ENCODE measurements at places on chromosomes 3 and 15.
A peak's percentile ranks its signal among the peaks of the same experiment; 100 is the strongest.

DNA sequence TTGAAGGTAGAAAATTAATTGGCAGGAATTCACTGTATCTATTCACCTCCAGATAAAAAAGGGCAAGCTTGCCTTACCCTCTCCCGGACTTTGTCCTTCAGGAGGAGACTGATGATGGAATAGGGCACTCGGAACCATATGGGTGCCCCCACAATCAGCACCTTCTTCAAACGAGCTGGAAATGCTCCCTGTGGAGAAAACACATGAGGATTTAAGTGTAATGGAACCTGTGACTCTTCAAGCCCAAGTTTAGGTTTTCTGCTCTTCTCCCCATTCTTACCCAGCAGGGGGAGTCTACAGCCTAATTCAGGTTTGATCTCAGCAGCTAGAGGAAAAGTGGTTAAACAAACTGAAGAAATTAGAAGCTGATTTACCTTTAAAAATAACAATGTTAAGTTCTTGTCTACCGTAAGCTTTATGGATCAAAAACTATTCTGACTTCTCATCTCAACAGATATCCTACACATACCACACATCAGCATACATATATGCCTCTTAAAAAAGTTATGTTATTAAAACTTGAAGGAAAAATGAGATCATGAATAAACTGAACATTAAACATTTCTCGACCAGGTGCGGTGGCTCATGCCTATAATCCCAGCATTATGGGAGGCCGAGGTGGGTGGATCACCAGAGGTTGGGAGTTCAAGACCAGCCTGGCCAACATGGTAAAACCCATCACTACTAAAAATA lies 57.5 kb upstream of the SIN3A start:
- H3K4me1 ChIP-seq, result no peaks in the 10 kb centered on the region
- DNase-seq, result peak; percentile 78
- H3K27ac ChIP-seq, result no peak overlapping the region
- H3K27me3 ChIP-seq, result no peaks in the 10 kb centered on the region
- H3K36me3 ChIP-seq, result peaks cover 20% of the 10 kb centered on the region

DNA sequence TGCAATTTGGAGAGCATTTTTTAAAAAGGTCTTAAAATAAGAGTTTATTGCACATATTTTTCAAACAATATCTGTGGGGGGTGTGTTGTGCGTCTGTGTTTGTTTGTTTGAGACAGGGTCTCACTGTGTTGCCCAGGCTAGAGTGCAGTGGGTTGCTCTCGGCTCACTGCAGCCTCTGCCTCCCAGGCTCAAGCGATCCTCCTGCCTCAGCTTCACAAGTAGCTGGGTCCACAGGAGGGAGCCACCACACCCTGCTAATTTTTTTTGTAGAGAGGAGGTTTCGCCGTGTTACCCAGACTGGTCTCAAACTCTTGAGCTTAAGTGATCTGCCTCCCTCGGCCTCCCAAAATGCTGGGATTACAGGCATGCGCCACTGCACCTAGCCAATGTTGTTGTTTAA lies 2.7 kb downstream of the MLF1 start:
- no peak overlapping the region for H3K4me3 ChIP-seq
- no peaks in the 10 kb centered on the region for H3K36me3 ChIP-seq
- peaks cover 29% of the 10 kb centered on the region for H3K27me3 ChIP-seq
- H3K27ac ChIP-seq, result no peak overlapping the region

GRCh38 chr3:43043793-43044192 lies 62.1 kb downstream of the POMGNT2 start:
- no peaks in the 10 kb centered on the region for H3K4me1 ChIP-seq
- no peak overlapping the region for H3K27ac ChIP-seq
- H3K4me3 ChIP-seq, result no peak overlapping the region
- no peaks in the 10 kb centered on the region for H3K27me3 ChIP-seq

- no peaks in the 10 kb centered on the region for H3K27me3 ChIP-seq
- no peak overlapping the region for H3K27ac ChIP-seq
- H3K4me1 ChIP-seq, result peaks cover 14% of the 10 kb centered on the region
- DNase-seq, result no peak
These were observed 43.2 kb upstream of the SKOR1 start for GRCh38 chr15:67781907-67782690.

- peaks cover 84% of the 10 kb centered on the region for H3K36me3 ChIP-seq
- peaks cover 6% of the 10 kb centered on the region for H3K4me1 ChIP-seq
- no peak for DNase-seq
- H3K27ac ChIP-seq, result no peak overlapping the region
These were observed 6.5 kb downstream of the PSMD2 start for GRCh38 chr3:184305577-184305976.

DNA sequence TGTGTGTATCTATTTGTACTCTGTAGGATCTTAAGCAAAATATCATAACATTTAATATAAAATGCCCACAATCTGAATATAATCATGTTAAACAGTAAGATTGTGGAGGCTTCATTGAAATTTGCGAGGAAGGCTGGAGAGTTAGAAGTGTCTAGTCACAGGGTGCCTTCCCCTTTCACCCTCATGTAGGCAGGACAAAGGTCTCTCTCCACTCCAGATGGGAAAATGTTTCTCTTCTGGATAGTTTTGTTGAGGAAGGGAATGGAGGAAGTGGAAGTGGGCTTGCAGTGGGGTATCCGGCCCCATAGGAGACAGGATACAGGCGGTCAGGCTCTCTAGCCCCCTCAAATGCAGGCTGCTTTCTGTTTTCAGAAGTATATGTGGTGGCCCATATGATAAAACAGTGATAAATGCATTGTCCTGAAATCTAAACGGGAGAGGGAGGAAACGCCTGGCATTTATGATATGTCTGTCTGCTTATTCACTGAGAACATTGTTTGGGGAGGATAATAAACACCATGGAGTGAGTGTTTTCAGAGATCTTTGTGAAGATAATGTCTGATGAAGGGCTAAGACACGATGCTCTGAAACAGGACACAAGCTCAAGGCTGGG lies 13.3 kb upstream of the MYZAP start:
- no peak overlapping the region for H3K27ac ChIP-seq
- no peaks in the 10 kb centered on the region for H3K4me1 ChIP-seq
